ENCODE measurements at places on chromosomes 3 and 15.

DNA sequence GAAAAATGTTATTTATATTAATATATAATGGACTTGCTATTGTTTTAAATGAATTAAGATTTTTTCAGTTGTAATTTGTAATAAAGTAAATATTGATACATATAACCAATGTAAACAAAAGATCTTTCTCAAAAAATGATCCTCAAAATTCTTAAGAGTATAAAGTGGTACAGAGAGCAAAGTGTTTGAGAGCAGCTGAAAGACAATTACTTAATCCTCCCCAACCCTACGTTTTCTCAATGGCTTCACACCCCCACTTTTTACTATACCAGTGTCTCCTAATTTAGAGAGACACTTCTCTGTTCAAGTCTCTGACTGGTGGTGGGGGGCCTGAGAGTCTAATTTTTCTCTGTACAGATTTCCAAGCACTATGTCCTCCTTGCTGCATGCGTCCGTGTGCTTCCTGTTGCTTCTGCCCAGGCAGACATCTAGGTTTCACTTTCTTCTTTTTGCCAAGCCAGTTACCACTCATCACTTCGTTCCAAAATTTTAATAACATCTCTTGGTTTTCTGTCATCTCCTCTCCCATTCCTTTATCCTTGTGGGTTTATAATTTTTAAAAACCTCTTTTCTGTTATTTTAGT lies 276.3 kb upstream of the DNAJC19 start:
- DNase-seq, result no peak

- no peak for DNase-seq
Measured at GRCh38 chr3:55180161-55180560, 252.3 kb upstream of the LRTM1 start.

DNA sequence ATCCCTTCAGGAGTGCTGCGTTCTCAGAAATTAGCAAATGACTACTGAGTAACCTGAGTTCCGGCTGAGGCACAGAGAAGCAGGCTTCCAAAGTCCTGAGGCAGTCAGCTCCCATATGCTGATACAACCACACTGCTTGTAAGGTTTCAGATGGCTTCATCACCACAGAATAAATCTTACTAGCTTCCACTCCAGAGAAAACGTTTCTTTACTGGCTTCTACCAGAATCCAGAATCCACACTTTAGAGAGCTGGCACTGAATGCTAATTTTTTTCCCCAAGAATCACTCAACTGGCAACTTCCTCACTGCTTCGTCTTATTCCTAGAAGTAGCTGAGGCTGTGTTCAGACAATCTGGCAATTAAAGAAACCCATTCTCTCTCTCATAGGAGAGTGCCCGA lies 21.4 kb downstream of the TAMM41 start:
- no peak for DNase-seq

- DNase-seq, result no peak
Measured at GRCh38 chr3:141288336-141288990, 56.8 kb downstream of the PXYLP1 start.

DNA sequence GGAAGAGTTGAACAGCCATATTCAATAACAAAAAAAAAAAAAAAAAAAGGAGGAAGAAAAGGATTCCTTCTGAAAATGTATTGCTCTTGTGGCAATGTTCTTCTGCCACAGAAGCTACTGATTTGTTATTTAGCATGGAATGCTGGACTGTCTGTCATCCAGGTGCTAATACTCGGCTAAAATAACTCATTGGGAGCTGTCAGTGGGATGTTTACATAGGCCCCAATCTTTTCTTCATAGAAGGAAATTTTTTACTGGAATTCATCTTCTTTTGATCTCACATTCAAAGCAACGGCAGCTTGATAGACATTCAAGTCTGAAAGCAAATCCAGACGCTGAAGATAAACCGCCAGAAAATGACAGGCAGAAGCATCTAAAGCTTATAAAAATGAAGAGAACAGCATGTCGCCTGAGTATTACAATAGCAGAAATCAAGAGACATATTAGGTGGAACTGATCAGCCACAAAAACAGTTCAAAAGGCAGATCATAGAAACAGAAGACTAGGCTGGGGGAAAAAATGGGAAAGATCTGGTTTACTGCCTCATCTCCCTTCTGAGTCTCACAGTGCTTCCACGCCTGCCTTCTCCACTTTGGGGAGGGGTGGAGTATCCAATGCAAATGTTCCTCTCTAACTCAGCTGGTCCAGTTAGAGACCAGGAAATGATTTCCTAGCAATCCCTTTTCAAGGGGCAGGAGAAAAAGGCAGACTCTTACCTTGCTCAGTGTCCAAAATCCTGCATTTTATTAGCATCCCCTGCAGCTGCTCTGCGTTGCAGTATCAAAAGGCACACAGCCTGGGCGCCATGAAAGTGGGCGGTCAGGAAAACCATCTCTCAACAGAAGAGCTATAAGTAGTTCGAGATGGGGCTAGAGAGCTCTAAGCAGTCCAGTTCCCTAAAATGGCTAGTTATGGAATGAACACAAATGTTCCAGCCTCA lies 451.9 kb downstream of the FOXP1 start:
- DNase-seq, result no peak

DNA sequence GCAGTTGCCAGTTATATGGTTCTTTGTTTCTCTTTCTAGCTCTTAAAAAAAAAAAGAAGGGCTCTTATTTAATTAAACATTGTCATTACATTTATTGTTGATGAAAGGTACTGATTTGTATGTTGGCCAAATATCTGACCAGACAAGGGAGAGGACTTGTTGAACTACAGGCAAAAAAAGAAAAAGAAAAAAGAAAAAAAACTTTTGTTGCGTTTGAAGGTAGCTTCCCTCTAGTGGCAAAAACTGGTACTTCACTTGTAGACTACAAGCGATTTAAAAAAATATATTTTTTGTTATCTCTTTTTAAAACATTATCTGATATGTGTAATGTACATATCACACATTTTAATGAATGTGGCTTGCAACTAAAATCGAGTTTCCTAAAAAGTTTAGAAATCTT lies 280.6 kb downstream of the ROBO2 start:
- DNase-seq, result no peak

DNA sequence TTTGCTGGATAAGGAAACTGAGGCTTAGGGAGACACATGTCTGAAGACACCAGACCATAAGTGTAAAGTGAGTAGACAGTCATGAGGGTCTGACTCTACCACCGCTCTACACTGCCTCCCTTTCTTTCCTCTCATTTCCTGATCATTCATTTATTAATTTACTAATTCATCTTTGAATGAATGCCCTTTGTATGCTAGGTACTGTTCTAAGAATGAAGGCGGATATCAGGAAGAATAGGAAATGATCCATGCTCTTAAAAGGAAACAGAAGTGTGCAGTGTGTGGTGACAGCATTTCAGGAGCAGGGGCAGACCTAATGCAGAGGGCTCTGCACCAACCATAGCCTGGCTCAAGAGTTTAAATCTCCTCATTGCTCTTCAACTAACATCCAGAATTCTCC lies 31.8 kb upstream of the PSMD6 start:
- DNase-seq, result no peak

GRCh38 chr3:102181175-102181920 lies 253.5 kb upstream of the ZPLD1 start:
- no peak for DNase-seq

DNA sequence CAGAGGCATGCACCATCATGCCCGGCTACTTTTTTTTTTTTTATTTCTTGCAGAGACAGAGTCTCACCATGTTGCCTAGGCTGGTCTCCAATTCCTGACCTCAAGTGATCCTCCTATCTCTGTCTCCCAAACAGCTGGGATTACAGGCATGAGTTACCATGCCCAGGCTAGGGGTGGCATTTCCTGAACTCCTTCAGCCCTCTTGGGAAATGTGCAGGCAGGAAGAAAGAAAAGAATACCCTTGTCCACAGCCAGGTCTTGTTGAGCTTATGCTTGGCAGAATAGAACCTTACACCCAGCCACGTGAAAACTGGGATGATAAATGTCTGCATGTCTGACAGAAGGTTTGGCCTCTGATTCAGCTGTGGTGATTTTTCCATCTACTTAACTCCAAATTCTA lies 30.2 kb upstream of the SNRPN start:
- DNase-seq, result no peak

Data from NCI-H2081 treated with DMSO at 0.1 percent for 48 hours (cell line).